ENCODE measurements at places on chromosomes 4 and X.
A peak's percentile ranks its signal among the peaks of the same experiment; 100 is the strongest.

DNA sequence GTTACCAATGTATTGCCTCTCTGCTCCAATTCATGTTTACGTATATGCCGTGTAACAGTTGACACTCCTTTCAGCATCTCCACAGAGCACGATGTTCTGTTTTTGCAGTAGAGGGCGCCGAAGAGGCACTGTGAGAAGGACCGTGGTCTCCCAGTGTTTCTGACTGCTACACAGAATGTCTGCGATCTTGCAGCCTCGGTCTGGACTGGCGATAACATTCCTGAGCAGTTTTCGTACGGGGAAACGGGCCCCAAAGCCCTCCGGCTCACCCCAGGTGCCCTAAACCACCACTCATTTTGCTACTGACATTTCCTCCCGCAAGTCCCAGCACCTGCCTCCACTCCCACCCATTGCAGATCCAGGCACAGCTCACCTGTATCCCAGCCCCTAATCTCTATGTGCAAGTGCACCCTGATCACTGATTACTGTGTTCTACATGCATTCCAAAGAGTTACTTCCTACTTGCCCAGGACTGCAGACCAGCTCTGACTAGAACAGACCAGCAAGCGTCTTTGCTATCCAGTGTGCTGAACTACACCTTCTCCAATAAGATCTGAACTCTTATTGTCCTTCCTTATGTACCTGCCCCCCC lies 12.4 kb upstream of the NFXL1 start:
- DNase-seq, result peak; percentile 51

GRCh38 chrX:650324-650723 lies 19.7 kb downstream of the SHOX start:
- no peak for DNase-seq

- no peak for DNase-seq
Measured at GRCh38 chrX:141936080-141936479, 32.4 kb downstream of the MAGEC1 start.

GRCh38 chr4:122838034-122838433 lies 11.4 kb downstream of the FGF2 start:
- DNase-seq, result no peak

DNA sequence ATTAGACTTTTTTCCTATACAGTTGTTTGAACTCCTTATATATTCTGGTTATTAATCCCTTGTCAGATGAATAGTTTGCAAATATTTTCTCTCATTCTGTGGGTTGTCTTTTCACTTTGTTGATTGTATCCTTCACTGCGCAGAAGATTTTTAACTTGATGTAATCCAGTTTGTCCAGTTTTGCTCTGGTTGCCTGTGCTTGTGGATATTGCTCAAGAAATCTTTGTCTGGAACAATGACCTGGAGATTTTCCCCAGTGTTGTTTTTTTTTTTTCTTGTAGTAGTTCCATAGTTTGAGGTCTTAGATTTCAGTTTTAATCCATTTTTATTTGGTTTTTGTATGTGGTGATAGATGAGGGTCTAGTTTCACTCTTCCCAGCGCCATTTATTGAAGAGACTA lies 289.8 kb upstream of the SPOCK3 start:
- DNase-seq, result no peak

- DNase-seq, result no peak
Measured at GRCh38 chr4:27194599-27195176, 334.0 kb downstream of the STIM2 start.

GRCh38 chr4:182741054-182741453 lies 176.1 kb downstream of the DCTD start:
- no peak for DNase-seq

GRCh38 chr4:139977838-139978609 lies 176.0 kb downstream of the MAML3 start:
- no peak for DNase-seq

DNA sequence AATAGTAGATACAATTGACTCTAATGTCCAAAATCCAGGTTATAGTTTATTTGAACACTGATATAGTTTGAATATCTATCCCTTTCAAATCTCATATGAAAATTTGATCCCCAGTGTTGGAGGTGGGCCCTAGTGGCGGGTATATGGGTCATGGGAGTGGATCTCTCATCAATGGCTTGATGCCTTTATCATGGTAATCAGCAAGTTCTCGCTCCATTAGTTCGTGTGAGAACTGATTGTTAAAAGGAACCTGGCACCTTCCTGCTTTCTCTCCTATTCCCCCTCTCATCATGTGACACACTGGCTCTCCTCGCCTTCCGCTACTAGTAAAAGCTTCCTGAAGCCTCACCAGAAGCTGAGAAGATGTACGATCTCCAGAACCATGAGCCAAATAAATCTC lies 70.1 kb downstream of the UNC5C start:
- DNase-seq, result no peak

DNA sequence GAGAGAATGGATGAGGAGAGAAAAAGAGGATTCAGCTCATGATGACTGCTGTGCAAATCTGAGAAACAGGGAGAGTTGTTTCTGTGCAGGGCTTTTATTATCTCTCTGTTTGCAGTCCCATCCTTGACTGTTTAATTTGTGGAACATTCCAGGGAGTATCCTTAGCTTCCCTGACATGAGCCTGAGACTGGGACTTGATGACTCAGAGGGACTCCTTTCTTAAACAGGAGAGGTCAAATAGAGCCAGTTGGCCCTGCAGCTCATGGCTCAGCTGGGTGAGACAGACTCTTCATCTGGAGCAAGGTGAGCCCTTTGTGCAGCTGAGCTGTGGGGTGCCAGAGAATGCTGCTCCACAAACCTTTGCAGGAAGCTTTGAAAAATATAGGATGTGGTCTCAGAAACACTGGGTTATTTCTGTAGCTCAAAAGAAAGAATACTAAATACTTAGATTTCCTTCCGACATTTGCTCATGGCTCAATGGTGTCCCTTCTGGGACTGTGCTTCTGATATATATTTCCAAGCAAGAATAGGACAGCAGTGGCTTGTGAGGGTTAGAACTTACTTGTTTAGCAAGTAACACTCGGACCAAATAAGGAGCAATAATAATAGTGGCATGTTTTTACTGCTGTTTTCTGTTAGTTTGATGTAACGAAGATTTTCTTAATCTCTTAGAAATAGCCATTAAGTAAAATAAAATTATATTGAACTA lies 14.5 kb downstream of the ARHGAP24 start:
- peak; percentile 17 for DNase-seq

DNA sequence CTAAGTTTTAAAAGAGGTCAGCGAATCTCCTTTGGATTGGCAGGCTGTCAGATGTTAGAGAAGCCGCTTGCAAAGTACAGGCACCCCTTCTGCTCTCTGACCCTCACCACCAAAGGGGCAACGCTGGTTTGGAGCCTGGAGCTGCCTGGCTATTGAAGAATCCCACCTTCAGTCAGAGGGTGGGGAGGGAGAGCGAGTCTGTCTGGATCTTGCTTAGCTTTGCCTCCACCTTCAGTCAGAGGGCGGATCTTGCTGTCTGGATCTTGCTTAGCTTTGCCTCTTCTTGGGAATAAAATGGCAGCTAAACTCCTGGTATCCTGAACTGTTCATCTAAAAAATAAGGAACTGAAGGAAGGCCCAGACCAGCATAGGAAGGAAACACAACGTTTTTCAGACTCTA lies 7.3 kb downstream of the CCDC110 start:
- DNase-seq, result no peak

DNA sequence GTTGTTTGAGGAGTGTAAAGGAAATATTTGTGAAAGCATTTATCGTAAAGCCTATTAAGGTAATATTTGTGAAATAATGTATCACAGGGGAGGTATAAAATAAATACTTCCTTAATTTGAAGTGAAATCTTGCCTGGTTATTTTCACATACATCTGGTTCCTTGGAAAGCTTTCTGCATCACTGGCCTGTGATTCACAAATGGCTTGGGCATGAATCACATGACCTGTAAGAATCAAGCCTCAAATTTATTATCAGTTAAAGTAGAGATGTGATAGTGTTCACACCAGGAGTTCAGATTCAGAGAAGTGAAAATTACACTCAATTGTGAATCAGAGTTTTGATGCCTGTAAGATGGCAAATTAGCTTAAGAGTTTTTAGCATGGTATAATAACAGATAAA lies 1911.4 kb downstream of the STIM2 start:
- no peak for DNase-seq

DNA sequence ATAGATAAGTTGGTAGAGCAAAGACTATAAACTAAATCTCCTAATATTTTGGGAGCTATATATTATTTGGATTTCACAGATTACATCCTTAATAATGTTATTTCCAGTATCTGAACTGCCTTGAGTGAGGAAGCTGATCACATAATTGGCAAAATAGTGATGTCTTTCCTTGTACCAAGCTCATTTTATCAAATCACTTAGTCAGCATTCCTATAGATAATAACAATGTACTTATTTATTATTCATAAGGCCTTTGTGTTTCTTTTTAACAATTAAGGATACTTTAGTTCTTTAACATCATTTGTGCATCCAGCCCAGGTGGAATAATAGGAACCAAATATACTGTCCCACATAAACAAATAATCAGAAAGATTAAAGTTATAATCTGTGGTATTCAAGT lies 1093.6 kb downstream of the PCDH18 start:
- no peak for DNase-seq

DNA sequence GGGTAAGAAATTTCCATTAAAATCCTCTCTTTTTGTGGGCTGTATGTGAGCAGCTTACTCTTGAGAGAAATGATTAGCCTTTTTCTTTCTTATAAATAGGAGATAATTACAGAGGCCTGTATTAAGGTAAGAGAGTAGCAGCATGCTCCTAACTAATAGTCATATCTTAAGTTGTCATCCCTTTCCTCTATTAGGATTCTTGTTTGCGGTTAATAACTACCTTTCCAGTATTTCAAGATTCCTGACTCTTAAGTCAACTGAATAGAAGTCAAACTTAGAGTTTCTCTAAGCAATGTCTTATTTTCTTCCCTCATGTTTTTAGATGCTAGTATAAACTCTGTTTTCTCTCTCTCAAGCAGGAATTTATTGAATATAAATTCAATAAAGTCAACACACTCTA lies 139.9 kb upstream of the GPRIN3 start:
- DNase-seq, result no peak

DNA sequence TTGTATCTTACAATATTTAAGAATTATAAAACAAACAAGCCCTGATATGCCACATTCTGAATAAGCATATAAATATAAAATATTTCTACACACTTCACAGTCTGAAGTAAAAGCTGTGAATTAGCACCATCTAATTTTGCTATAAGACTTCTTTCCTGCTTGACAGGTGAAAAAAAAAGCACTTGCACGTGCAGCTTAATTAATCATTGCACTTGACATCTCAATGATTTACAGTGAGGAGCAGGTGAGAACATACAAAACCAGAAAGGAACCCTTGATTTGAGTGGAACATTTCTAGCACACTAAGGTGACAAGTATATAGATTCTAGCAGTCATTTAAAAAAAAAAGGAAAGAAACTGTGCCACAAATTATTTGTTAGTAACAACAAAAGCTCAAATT lies 47.9 kb downstream of the CHIC2 start:
- DNase-seq, result no peak

DNA sequence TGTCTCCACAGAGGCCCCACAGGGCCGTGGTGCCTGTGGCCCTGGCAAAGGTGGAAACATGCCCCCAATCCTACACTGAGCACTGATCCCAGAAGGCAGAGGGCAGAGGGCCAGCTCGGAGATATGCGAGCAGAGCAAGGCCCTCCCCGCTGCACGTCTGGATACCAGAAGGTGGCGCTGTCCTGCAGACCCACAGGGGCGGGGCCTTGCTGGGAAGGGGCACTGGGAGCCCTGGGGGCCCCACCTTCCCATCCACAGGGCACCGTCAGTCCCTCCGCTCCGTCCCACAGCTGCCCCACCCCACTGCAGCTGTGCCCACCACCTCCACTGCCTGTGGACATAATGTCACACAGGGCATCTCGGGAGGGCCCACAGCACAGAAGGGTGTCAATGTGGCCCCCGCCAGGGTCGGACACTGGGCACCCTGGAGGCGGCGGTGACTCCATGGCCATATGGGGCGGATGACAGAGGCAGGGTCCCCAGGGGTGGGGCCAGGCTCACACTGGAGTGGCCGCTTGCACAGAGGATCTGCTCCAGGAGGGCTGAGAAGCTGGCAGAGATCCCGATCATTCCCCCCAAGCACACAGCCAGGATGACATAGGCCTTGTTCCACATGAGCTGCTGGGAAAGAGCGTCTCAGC lies 4.8 kb downstream of the SLC49A3 start:
- DNase-seq, result peak; percentile 81

DNA sequence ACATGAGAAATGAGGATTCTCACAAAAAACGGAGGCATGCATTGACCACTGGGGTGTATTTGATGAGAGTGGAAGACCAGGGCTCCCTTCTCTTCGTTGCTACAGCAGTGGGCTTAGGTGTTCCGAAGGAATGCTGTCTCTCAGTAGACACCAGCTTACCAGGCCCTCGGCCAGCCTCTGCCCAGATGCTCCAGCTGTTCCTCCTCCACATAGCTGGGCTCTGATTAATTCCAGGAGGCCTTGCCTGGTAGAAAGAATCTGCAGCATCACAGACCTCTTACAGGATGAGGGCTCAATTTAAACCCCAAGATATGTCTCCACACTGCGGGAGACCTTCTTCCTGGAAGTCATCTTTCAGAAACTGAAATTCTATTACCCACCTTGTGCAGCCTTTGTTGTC lies 346.6 kb upstream of the TENM3 start:
- DNase-seq, result no peak

GRCh38 chr4:118849867-118850487 lies 14.1 kb upstream of the SEC24D start:
- DNase-seq, result no peak

DNA sequence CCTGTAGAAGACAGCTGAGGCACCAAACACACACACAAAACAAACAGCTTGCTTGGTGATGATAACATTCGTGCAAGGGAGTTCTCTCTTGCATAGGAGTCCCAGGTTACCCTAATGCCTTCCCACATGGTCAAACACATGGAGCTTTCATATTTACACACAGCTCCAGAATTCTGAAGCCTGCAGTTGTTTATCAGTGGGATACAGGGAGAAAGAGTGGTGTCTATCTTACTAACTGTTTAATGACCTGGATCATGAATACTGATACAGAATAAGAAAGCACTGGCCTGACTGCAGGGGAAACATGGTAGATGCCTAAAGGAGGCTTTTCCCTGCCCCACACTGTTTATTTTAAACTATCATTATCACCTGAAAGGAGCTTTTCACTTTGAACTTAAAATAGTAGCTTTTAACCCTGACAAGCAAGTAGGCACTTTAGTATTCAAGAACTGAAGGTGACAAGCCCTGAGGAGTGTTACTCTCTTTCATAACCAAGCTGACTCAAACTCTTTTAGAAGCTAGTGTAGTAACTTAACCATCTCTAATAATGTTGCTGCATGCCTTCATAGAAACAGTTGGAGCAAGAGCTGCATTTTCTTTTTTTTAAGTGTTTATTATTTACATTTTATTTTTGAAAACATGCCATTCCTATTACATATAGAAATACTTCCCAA lies 15.6 kb downstream of the TET2 start:
- no peak for DNase-seq
